Activated CD4-positive, alpha-beta memory T cell treated with anti-CD3 and anti-CD28 coated beads, Interleukin-2, amount 10 ng/mL, durations not matched to agents 7 days and 5 days (primary cell): ENCODE measurements at places on chromosomes 1 and 21. TPM values are rescaled to one million over a fixed set of nuclear protein-coding genes. Genes with fewer than 3 reads are reported as not detected.
A peak's percentile ranks its signal among the peaks of the same experiment; 100 is the strongest.

DNA sequence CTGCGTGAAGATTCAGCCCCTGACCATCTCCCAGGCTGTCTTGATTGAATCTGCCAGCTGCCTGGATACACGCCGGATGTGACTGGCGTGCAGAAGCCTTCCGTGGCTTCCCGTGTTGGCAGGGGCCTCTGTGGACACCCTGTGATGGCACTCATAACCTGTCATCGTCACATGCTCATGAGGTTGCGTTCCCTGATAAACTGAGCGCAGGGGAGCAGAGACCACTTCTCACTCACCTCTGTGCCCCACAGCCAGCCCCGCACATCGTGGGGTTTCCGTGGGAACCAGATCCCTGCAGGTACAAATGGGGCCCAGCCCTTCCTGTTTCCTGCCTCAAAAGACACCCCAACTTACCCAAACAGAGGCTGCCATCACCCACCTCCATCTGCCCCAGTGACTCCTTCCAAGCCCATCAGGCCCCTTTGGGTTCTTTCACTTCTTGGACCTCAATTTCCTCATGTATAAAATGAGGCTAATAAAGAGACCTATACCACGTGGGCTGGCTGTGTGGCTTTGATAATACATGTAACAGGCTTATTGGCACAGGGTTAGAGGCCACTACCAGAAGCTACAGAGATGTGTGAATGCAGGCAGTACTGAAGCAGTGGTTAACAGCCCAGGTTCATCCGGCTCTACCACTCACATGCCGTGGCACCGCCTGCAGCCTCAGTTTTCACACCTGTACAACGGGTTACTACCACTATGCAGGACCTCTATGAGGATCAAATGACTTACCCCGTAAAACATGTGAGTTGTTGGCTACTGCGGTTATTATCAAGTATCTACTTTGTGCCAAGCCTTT is 23.6 kb downstream of the HTR6 start:
- peak; percentile 56 for DNase-seq

- DNase-seq, result no peak
Observed at GRCh38 chr1:35175602-35176001, 17.3 kb downstream of the SFPQ start.

GRCh38 chr1:222096883-222097282 is 355.0 kb upstream of the DUSP10 start:
- DNase-seq, result no peak

DNA sequence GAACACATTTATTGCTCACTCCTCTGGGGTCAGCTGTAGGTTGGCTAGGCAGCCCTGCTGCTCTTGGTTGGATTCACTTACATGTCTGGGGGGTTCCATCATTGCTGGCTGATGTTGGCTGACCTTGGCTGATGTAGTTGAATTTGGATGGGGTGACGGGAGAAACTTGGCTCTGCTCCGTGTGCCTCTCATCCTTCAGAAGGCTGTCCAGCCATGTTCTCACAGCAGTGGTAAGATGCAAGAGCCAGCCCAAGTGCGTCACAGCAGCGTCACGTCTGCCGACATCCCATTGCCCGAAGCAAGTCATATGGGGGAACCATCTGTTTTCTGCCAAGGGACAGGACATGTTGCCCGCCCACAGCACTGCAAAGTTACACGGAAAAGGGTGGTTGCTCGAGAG is 613.5 kb downstream of the MATN1 start:
- no peak for DNase-seq

DNA sequence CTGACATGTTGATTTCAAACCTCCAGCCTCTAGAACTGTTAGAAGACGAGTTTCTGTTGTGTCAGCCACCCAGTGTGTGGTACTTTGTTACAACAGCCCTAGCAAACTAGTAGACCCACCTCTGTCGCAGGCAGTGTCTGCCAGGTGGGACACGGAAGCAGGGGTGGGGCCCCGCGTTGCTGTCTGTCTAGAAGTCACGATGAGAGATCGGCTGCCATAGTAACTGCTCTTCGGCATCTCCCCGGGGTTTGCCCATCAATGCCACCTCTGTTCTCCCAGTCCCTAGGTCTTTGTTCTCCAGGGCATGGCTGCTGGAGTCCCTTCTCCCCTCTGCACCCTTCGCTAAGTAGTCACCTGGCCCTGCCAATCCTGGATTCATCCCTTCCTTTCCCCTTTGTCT is 15.2 kb upstream of the CLSTN1 start:
- DNase-seq, result no peak

DNA sequence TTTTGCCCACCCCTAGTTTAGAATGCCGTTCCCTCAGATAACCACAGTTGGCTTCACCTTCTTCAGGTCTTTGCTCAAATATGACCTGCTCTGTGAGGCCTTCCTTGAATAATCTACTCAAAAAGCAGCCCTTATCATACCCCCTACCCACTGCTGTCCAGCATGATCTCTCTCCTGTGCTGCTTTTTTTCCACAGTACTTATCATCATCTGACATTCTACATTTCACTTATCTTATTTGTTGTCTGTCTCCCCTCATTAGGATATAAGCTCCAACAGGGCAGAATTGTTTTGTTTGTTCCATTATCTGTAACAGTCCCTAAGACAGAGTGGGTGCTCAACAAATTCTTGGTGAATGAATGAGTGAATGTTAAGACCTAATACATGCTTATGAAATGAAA is 18.1 kb downstream of the USP24 start:
- DNase-seq, result no peak

DNA sequence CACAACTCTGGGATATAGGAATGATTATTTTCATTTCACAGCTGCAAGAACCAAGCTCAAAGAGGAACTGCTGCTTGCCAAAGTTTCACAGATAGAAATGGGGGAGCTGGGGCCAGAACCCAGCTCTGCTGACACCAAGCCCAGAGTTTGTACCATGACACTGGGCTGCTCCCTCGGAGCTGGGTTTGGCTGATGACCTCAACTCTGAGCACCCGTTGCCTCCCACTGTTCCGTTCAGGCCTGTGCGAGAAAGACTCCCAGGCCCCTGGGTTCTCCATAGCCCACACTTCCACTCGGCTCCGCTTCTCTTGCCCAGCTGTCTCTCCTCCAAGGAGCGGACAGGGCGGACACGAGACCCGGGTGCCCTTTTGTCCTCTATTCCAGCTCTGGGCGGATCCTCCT is 55.2 kb downstream of the NGF start:
- DNase-seq, result no peak

- no peak for DNase-seq
Observed at GRCh38 chr1:11023201-11023600, 10.7 kb downstream of the TARDBP start.

- DNase-seq, result no peak
Observed at GRCh38 chr1:160891474-160891873, 6.5 kb upstream of the ITLN1 start.

DNA sequence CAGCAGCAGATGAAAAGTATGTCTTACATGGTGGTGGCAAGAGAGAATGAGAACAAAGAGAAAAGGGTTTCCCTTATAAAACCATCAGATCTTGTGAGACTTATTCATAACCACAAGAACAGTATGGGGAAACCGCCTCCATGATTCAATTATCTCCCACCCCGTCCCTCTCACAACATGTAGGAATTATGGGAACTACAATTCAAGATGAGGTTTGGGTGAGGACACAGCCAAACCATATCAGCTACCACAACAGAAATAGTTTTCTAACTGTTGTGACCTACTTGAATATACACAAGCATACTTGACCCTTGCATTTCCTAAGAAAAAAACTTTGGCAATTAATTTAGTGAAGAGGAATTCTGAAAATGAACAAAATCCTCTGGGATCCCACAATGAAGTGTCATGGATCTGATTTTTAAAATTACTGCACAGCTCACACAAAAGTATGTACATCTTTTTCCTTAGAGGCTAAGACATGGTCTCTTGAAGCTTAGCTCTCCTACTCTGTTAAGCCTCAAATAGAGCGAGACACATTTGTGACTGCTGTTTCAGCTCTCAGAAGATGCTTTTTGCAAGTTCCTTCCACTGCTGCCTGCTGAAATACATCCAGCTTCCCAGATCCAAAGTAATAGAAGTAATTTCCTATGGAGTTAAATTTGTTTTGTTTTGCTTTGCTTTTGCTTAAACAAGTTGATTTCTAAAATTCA is 265.8 kb downstream of the DPYD start:
- no peak for DNase-seq

DNA sequence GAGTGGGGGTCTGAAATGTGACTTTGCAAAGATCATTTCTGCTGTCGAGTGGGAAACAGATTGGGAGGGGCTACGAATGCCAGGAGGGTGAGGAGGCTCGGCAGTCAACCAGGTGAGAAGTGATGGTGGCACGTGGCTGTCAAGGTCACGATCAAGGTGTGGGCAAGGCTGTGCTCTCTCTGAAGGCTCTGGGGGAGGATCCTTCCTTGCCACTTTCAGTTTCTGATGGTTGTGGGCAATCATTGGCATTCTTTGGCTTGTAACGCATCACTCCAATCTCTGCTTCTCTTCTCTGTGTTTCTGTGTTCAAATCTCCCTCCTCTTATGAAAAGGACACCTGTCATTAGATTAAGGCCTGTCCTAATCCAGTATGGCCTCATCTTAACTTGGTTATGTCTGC is 6.1 kb upstream of the SPSB1 start:
- no peak for DNase-seq

DNA sequence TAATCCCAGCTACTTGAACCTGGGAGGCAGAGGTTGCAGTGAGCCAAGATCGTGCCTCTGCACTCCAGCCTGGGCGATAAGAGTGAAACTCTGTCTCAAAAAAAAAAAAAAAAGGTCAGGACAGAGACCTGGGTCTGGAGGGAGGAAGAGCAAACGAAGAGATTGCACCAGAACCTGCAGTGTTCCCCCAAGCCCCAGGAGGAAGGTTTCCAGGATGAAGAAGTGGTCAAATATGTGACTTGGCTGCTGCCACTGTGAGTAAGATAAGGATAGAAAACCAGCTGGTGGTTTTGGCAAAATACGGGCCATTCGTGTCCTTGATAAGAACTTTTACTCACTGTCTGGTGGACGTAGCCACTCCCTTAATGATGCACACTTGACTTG is 42.2 kb downstream of the CLDN14 start:
- no peak for DNase-seq

DNA sequence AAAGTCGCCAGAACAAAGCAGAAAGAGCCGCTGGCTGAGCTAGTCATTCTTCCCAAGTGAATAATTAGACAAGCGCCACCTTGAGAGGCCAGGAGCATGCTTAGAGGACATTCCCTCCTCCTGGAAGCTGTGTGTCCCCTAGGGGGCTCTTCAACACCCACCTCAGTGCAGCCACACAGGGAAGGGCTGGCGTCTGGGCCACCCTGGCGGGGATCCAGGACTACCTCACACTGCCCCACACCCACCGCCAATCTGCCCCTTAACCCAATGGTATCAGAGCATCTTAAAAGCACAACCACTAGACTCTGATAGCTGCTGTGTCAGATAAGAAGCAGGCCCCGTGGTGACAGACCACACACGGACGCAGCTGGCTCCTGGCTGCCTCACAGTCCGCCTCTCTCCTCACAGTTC is 24.9 kb downstream of the SETD4 start:
- no peak for DNase-seq

DNA sequence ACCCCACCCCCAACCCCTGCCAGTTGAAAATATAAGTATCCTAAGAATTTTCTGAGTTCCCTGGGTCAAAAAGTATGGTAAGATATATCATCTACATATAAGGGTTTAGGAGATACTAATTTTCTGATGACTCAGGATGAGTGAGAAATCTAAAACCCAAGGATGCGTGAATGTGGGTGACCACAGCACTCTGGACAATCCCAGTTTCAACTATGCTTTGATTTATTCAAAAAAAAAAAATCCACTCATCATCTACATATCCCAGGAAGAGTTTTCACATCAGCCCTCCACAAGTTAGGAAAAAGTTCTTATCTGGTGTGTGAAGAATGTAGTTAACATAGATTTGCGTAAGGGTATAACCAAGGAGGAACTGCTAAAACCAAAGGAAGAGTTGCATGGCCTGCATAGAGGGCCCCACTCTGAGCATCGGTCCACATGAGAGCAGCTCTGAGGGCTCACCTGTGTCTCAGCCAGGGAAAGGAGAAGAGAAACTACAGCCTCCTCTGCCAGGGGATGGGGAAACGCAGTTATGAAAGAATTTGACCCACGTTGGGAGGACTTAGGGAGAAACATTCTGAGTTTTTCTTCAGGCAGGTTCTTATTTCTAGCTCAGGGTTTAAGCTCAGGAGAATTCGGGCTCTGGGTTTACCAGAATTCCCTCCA is 18.8 kb downstream of the LAMB3 start:
- no peak for DNase-seq

- peak; percentile 35 for DNase-seq
Observed at GRCh38 chr1:9316080-9316444, 23.4 kb downstream of the SPSB1 start.

DNA sequence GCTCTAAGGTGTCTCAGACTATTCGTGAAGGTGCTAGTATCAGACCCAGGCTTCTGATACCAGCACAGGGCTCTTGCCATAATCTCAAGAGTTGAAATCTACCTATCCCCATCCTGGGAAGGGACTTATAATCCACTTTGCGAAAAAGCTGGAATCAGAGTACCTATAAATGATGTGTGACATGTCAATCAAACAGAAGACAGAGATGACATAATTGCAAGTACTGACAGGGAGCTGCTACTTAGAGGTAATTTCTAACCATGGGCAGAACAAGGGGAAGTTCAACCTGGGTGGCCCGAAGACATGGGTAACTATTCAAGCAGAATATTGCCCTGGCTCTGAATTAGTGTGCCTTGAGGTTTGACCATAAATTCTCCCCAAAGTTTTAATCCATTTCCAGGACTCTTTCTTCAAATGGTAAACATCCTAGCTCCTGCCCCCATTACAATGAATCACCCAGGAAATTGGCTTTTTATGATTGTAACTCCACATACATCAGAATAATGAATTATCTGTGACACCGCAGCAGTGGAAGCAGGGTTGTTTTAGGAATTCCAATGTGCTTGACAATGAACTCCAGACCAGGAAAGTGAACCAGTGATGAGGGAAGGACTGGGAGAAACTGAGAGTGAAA is 37.2 kb downstream of the KANK4 start:
- DNase-seq, result no peak

GRCh38 chr21:24628046-24628445 is 979.2 kb downstream of the MRPL39 start:
- DNase-seq, result no peak

GRCh38 chr1:205071801-205072200 is 12.5 kb downstream of the TMEM81 start:
- DNase-seq, result no peak

DNA sequence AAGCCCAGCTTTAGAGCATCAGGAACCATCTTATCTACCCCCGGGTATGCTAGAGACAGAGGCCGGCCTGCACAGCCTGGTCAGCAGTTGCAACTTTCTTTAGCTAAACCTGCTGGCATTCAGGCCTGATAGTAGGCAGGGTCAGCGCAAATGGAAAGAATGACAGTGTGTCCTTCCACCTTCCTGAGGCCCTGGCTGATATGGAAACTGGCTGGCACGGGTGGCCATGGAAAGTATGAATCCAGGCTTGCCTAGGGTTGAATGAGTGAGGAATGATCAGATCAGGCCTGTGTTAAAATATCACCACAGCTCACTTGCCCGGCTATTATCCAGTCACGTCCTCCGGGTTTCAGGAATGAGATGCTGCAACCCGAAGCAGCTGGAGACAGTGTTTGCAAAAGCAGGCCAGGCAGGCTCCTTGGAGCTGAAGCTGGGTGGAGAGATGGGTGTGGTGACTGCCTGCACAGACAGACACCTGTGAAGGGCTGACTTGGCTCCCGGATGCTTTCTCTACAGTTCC is 34.7 kb downstream of the RCAN1 start:
- no peak for DNase-seq

Gene FGR
- total RNA-seq, result not detected

Gene MTARC1
- not detected for total RNA-seq

Gene ARTN
- 0.23 TPM for total RNA-seq

Gene ELF3
- 0.30 TPM for total RNA-seq

Gene CFAP74
- not detected for total RNA-seq

Gene ANGPTL1
- total RNA-seq, result not detected

Gene SYT2
- not detected for total RNA-seq

Gene ANXA9
- total RNA-seq, result not detected

Gene SPRR4
- not detected for total RNA-seq

Gene APCS
- not detected for total RNA-seq
